Esophagus squamous epithelium (tissue), 5 donors: ENCODE measurements at places on chromosomes 7 and 10.
A peak's percentile ranks its signal among the peaks of the same experiment; 100 is the strongest.

DNA sequence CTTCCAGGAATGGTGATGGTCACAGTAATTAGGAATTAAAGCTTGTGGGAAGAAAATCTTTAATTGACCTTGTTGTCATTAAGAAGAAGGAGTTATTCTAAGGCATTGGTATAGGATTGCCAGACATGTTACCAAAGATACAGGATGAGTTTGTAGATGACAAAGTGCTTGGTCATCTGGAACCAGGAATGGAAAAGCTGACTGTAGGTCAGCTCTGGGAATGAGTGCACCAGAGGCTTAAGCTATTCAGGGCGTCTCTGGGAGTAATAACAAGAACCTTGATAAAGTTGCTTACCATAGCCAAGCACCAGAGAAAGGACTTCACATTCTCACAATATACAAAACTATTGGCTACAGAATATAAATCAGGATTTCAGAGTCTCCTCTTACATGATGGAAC is 89.0 kb downstream of the PHTF2 start:
- no peak for DNase-seq

GRCh38 chr7:40972426-40972825 is 730.5 kb downstream of the INHBA start:
- DNase-seq: no peak

GRCh38 chr10:48506147-48506917 is 98.5 kb downstream of the ARHGAP22 start:
- DNase-seq: no peak

- no peak for DNase-seq
These were observed 3.8 kb upstream of the AOAH start for GRCh38 chr7:36728143-36728542.

GRCh38 chr10:121064491-121064890 is 213.3 kb downstream of the WDR11 start:
- DNase-seq: no peak

DNA sequence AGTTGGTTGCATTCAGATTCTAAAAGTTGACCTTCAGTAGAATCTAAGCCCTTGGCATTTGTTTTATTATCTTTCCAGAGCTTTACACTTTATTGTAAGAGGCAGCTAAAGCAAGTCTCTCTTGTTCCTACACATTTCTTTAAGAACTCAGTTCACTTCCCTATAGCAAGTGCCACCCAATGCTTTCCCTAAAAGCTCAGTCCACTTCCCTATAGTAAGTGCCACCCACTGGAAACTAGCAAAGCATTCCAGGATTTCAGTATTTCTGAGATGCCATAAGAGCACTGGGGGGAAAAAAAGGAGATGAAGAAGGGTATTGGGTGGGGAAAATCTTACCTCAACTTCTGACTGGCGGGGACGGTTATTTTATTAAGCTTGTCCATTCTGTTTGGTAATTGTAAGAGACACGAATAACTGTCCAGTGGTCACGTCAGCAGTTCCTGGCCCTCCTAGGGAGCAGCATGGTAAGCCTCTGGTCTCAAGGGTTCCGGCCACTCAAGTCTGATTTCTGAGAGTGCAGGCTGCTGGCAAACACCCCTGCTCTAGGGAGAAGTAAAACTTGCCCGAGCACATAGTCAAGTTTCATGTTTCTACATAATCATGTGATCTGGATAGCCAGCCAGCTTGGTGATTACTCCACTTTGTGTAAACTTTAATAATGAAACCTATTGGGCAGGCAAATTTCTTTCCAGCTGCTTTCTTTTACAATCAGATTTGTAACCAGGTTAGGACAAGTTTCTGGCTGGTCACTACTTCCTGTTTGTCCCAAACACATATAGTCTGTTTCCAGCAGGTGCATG is at the start of gene BLNK:
Gene BLNK, minus strand, starts transcription at position 554 of the 800 bp plus-strand sequence. Its CDS starts 171 bp downstream, at position 383.
- DNase-seq: peak; percentile 37

DNA sequence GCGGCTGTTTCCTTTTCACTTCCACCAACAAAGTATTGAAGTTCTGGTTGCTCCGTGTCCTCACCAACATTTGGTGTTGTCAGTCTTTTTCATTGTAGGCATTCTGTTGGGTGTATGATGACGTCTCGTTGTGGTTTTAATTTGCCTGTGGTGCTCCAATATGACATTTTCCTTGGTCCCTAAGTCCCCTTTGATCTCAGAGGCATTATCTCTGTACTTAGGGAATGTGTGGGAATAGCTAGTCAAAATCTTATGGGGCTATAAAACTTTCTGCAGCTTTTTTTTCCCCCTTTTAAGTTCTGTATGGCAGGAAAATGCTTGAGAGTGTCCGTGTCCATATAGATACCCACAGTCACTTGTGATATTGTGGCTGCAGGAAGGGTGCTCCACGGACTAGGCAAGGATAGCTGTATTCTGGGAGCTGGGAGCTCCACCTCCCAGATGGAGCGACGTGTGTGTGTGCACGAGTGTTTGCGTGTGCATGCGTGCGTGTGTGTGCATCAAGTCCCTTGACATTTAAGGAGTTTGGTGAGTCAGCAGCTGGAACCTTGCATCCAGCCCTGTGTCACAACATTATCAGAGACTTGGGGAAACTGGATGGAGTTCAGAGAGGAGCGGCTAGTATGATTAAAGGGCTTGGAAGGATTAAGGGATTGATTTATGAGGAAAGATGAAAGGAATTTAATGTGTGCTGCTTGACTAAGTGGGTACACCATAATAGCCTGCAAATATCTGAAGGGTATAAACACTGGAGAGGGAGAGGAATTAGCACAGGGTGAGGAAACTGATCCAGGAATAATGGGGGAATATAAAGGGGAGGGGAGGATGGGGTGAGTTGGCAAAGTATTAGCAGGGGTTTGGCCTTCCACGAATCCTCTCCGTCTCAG is 66.8 kb downstream of the LRMDA start:
- DNase-seq: no peak

- DNase-seq: no peak
These were observed 102.8 kb downstream of the DYNC2I1 start for GRCh38 chr7:158959021-158959717.

DNA sequence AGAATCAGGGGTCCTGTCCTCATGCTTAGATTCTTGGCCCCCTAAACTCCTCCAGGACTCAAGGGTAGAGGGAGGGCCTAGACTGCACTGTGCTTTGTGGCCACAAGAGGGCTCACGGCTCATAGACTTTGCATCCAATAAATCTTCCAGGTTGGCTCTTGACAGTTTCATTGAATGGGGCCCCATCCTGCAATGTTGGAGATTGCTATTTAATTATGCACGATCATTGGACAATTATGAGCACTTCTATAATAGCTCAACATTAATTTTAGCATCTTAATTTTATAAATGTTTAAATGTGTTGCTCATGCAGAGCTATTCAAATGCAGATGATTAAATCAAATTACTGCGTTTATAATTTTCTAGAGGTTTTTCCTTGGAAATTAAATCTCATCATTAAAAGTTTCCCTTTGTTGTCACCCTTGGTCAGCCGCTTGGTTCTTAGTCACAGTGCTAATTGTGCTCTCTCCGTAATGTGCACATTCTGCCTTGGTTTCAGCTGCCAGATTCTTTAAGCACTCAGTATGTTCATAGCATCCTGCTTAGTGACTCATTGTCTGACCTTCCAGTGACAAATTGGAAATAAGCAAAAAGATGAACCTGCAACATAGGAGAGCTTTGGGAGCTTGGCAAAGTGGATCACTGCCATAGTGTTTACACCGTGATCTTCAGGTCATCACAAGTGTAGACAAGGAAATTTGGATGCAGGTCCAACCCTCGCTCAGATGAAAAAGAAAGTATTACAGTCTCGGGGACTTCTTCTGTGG is 33.4 kb upstream of the PLPP4 start:
- no peak for DNase-seq

DNA sequence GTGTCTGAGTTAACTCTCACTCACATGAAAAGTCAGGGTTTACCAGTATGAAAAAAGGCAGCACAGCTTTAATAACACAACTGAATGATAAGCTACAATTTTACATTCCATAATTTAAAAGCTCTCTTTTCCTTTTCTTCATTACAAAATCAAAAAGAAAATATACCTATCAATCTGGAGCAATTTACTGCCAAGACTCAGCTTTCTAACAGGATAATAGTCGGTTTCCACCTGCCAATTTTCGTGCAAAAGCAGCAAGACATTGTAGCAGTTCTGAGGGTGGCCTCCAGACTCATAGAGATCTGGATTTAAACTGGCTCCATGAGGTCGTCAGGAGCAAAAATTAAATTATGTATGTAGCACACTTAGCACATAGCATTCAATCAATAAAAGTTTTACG is 191.0 kb downstream of the GLI3 start:
- DNase-seq: no peak

- DNase-seq: no peak
These were observed 23.2 kb upstream of the RASSF4 start for GRCh38 chr10:44936314-44936975.

- DNase-seq: no peak
These were observed 5.5 kb downstream of the ZNF777 start for GRCh38 chr7:149455175-149455950.

DNA sequence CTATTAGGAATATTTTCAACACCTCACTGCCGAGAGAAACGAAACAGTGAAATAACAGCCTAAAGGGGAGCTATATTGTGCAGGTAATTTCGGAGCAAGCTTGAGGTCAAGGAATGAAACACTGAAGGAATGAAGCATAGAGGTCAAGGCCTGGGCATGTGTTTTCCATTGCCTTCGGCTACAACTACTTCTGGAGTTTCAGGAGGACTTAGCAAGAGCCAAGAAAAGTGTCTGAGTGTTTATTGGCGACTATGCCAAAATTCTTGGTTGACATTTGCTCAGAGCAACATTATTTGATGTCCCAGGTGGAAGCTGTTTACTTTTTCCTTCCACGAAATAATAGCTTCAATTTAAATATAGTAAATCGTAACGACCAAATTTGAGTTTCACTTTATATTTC is 89.6 kb upstream of the IFRD1 start:
- no peak for DNase-seq

DNA sequence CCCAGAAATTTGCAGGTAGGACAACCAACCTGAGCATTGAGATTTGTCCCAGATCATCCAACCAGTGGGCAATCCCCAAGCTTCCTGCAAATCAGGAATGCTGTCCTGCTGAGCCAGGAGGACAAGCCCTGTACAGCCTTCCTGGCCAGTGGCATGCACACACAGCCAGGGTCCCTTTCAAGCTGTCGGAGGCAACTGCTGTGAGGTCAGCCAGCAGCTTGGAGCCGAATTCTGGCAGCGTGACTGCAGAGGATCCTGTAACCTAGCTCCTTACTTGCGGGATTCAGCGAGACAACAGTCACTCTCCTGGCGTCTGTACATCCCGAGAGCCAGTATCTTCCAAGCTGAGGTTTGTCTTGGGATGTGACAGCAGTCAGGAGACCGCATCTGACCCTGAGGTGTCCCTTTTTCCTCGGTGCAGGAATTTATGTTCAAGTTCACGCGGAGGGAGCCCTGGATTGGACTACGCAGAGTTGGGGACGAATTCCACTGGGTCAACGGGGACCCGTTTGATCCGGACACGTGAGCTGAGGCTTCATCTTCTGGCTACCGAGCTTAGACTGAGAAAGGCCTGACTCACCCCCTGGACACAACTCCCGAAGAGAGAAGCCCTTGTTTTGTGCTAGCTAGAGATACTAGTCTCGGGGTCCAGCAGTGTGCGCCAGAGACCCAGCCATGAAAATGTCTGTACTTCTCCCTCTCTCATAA is 18.3 kb downstream of the CLEC2L start:
- DNase-seq: no peak

DNA sequence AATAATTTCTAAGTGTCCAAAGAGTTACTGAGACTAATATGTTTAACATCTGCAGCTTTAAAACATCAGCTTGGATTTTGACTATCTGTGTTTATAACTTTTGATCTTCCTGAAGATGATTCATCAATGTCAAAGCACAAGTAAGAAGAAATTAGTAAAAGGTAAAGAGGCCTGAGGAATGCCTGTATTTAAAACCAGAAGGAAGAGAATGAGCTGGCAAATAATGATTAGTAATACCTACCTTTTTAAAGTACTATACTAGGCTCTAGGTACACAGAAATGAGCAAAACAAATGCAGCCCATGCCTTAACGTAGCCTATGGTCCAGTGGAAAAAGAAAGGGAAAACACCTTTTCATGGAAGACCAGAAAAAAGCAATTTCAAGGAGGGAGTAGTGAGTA is 158.0 kb downstream of the KCND2 start:
- DNase-seq: no peak

GRCh38 chr10:98420786-98421185 is 5.8 kb upstream of the PYROXD2 start:
- no peak for DNase-seq

DNA sequence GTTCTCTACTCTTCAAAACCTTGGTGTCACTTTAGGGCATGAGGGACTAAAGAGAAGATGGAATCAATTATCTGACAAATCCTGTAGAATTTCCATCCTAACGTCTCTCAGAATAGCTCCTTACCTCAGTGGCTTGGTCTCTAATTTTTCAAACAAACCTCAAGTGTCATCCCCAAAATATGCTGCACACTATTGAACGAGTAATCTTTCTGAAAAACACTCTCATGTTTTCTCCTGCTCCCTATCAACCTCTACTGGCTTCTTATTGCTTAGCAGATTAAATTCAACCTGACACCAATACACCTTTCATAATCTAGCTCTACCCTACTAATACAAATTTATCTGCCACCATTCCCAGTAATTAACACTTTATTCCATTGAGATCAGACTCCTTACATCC is 8.5 kb downstream of the CNOT4 start:
- no peak for DNase-seq

GRCh38 chr10:80196270-80196949 is 8.9 kb downstream of the ANXA11 start:
- no peak for DNase-seq

DNA sequence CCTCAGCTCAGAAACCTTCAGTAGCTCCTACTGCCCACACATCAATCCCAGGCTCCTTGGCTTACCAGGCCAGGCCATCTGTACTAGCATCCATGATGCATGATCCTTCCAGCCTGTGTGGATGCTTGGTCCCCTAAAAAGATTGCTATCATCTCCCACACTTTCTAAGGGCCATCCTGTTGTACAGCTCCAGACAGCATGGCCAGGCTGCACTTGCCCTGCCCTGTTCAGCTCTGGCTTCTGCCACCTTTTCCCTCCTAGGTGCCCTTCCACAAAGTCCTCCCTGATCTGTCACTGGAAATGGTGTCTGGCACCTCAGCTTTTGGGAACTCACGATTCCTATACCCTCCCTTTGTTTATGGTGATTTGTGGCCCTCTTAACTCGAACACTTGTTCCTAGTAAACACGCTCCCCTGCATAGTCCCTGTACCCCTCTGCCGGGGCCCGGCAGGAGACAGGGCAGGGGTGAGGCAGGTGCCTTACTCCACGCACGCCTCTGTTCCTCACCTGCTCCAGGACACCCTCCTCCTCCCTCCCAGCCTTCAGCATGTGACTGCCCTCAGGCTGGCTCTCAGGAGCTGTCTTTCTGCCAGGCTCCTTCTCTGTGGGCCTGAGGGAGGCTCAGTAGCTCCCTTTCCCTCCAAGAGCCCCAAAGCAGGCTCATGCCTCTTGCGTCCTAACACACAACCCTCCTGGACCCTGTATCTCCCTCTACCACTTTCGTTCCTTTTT is 71.8 kb downstream of the CDH23 start:
- DNase-seq: no peak

DNA sequence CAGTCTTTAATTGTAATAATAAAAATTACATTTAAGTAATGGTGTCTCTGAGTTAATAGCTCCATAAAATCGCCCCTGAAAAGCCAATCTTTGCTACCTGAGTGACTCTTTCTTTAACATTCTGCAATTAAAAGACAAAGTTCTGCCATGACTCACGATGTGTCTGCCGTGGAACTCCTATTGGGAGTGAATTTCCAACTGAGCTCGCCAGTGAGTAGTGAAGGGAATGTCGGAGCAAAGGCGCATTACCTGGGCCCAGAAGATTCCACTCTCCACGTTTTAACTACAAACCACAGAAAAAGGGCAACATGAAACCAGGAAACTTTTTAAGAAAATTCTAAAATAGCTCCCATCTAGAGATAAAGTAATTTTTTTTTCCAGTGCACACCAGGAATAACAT is 36.9 kb upstream of the RNF32 start:
- no peak for DNase-seq
